ENCODE measurements at places on chromosomes 3 and 15.
A peak's percentile ranks its signal among the peaks of the same experiment; 100 is the strongest.

DNA sequence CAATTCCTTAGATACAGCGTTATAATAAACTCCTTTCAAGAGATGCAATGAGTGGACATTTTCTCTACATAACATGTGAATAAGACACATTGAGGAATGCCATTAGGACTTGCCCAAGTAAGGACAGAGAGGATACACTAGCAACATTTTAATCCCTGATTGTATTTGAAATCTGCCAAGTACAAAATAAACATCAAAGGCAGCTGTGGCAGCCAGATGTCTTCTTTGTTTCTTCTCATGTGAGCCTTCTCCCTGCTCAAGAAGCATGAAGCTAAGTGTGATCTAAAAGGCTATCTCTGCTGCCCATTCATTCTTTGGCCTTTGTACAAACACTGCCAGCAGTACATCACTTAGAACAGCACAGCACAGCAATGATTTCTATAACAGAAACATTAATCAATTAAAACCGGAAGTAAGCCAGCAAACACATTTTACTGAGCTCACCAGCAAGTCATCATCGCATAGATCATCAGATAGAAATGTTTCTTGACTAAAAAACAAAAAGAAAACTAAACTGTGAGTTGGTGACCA, 364.0 kb downstream of the CNTN6 start:
- no peak for DNase-seq
- no peak overlapping the region for H3K27ac ChIP-seq
- H3K27me3 ChIP-seq = no peaks in the 10 kb centered on the region

DNA sequence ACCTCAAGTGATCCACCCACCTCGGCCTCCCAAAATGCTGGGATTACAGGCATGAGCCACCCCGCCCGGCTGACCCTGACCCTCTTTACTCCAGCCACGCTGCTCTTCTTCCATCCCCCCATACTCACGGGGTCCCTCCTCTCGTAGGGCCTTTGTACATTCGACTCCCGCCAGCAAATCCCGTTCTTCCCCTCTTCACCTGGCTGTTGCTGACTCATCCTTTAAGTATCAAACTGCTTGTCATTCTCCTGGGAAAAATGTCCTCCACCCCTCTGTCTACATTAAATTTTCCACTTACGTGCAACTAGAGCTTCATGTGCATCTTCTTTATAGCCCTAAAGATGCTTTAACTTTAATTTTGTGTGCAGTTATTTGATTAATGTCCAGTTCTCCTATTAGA, 203.1 kb downstream of the OPA1 start:
- no peaks in the 10 kb centered on the region for H3K36me3 ChIP-seq
- H3K27me3 ChIP-seq = no peaks in the 10 kb centered on the region
- no peak overlapping the region for H3K27ac ChIP-seq
- no peak for DNase-seq
- H3K4me3 ChIP-seq = no peak overlapping the region

DNA sequence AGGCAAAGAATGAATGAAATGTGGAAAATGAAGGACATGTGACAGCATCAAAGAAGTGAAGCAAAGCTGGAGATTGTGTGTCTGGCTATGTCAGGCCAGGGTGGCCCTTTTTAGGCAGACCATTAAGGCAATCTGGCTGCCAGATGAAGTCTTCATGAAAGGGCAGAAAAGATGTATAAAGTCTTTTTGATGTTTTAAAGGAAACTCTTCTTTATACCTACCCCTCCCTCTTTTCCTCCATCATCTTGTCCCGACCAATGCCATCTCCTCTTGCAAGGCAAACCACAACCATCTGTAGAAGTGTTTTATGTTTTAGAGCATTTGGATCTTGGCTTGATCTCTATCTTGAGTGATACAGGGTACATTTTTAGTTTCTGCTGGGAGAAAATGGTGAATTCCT, 259.2 kb downstream of the LSAMP start:
- no peaks in the 10 kb centered on the region for H3K4me1 ChIP-seq
- DNase-seq = no peak
- no peaks in the 10 kb centered on the region for H3K27me3 ChIP-seq

DNA sequence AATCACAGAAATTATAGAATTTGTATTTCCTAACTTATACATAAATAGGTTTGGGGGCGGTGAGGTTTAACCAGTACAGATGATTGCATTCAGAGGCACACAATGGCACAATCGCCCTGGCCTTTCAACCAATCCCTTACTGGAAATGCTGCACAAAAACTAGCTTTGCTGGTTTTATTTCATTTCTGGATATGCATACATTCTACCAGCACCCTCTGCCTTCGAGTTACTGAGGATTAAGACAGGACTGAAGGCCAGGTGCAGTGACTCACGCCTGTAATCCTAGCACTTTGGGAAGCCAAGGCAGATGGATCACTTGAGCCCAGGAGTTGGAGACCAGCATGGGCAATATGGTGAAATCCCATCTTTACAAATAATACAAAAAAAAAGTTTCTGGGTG, 336.1 kb downstream of the ARRDC4 start:
- no peaks in the 10 kb centered on the region for H3K4me1 ChIP-seq
- no peak for DNase-seq
- no peak overlapping the region for H3K4me3 ChIP-seq
- peaks cover 2% of the 10 kb centered on the region for H3K27me3 ChIP-seq
- no peaks in the 10 kb centered on the region for H3K36me3 ChIP-seq

- no peaks in the 10 kb centered on the region for H3K27me3 ChIP-seq
- H3K4me1 ChIP-seq = peaks cover 8% of the 10 kb centered on the region
- DNase-seq = peak; percentile 33
- no peaks in the 10 kb centered on the region for H3K36me3 ChIP-seq
- no peak overlapping the region for H3K4me3 ChIP-seq
- peak overlapping the region; percentile 14 for H3K27ac ChIP-seq
These were observed 67.4 kb downstream of the XXYLT1 start for GRCh38 chr3:195203606-195204005.

DNA sequence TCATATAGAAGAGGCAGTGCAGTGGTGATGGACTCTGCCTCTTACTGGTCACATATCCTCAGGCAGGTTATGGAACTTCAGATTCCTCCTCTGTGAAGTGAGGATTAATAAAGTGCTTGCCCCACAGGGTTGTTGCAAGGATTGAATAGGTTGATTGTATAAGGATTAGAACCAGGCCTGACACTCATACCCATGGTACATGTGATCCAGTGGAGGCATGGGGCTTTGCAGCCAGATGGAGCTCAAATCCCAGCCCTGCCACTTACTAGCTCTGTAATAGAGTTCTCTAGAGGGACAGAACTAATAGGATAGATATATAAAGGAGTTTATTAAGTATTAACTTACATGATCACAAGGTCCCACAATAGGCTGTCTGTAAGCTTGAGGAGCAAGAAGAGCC, 184.6 kb upstream of the EIF1B start:
- no peak for DNase-seq
- no peaks in the 10 kb centered on the region for H3K4me1 ChIP-seq
- H3K36me3 ChIP-seq = no peaks in the 10 kb centered on the region
- no peak overlapping the region for H3K27ac ChIP-seq
- H3K27me3 ChIP-seq = no peaks in the 10 kb centered on the region
- H3K4me3 ChIP-seq = no peak overlapping the region

DNA sequence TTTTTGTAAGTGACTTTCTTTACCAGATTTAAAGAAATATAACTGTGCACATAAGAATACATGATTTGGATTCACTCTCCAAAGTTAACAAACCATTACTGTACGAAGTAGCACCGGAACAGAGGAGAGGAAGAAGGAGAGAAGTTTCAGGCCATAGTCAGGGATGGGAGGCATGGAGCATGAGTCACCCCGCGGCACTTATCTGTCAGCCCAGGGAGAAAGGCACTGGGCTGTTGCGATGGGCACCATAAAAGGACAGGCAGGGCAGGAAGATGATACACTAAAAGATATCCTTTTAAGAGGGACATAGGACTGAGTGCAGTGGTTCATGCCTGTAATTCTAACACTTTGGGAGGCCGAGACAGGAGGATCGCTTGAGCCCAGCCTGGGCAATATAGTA, 37.0 kb downstream of the TTC23 start:
- peak; percentile 53 for DNase-seq
- H3K4me1 ChIP-seq = no peaks in the 10 kb centered on the region
- H3K27ac ChIP-seq = no peak overlapping the region
- H3K36me3 ChIP-seq = no peaks in the 10 kb centered on the region
- H3K27me3 ChIP-seq = no peaks in the 10 kb centered on the region

GRCh38 chr15:47184908-47185801, 532.1 kb upstream of the SEMA6D start:
- no peak overlapping the region for H3K27ac ChIP-seq
- DNase-seq = peak; percentile 46
- H3K4me3 ChIP-seq = peak overlapping the region; percentile 47
- H3K36me3 ChIP-seq = no peaks in the 10 kb centered on the region
- H3K27me3 ChIP-seq = peaks cover 13% of the 10 kb centered on the region

- H3K27ac ChIP-seq = no peak overlapping the region
- H3K27me3 ChIP-seq = no peaks in the 10 kb centered on the region
These were observed 22.6 kb downstream of the SFMBT1 start for GRCh38 chr3:53023072-53023823.

- H3K27ac ChIP-seq = no peak overlapping the region
- H3K4me1 ChIP-seq = no peaks in the 10 kb centered on the region
- H3K36me3 ChIP-seq = no peaks in the 10 kb centered on the region
- no peak for DNase-seq
- H3K4me3 ChIP-seq = no peak overlapping the region
These were observed 166.1 kb downstream of the GABRG3 start for GRCh38 chr15:27137127-27137526.

DNA sequence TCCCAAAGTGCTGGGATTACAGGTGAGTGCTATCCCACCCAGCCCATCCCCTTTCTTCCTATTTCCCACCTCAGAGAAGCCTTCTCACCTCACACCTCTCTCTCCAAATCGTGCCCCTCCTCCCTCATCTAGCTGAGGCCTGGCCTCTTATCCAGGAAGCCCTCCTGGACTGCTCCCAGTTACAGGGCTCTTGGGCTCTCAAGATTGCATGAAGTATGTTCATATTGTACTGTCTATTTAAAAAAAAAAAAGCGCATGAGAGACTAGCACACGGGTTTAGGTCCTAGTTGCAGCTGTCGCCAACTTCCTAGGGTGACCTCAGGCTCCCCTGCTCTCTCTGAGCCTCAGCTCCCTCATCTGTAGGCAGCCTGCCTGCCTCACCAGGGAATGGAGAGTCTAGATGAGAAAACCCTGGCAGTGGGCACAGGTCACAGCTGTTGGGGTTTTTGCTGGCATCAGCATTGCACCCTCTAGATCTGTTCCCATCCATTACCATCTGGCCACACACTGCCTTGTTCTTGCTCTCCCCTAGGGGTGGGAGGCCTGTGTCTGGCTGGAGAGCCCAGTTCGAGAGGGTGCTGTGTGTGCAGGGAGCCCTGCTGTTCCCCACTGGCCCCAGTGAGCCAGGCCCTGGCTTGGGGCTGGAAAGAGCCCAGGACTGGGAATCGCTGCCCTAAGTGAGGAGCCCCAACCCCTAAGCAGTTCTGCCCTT, 24.2 kb upstream of the C15orf39 start:
- no peaks in the 10 kb centered on the region for H3K27me3 ChIP-seq
- H3K36me3 ChIP-seq = no peaks in the 10 kb centered on the region
- H3K4me1 ChIP-seq = peaks cover 1% of the 10 kb centered on the region
- no peak for DNase-seq
- H3K4me3 ChIP-seq = no peak overlapping the region

- no peak overlapping the region for H3K4me3 ChIP-seq
- H3K27ac ChIP-seq = no peak overlapping the region
- no peaks in the 10 kb centered on the region for H3K27me3 ChIP-seq
- H3K4me1 ChIP-seq = no peaks in the 10 kb centered on the region
- no peaks in the 10 kb centered on the region for H3K36me3 ChIP-seq
These were observed 13.4 kb upstream of the RAD18 start for GRCh38 chr3:8976540-8977182.

DNA sequence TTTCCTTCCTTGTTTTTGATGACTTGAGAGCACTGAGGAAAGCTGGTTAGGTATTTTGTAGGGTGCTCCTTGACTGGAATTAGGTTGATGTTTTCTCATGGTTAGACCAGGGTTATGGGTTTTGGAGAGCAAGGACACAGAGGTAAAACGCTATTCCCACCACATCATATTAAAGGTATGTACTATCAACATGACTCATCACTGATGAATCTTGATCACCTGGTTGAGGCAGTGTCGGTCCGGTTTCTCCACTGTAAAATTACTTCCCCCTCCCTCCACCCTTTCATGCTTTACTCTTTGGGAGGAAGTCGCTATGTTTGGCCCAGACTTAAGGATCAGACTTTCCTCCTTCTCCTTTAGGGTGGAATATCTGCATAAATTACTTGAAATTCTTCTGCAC, 201.6 kb downstream of the EDEM1 start:
- peak; percentile 68 for DNase-seq
- no peaks in the 10 kb centered on the region for H3K36me3 ChIP-seq
- H3K27me3 ChIP-seq = no peaks in the 10 kb centered on the region
- H3K4me3 ChIP-seq = no peak overlapping the region

GRCh38 chr3:64048631-64049061, 25.4 kb upstream of the PSMD6 start:
- H3K4me1 ChIP-seq = peaks cover 9% of the 10 kb centered on the region
- H3K27ac ChIP-seq = no peak overlapping the region
- H3K36me3 ChIP-seq = no peaks in the 10 kb centered on the region
- H3K27me3 ChIP-seq = no peaks in the 10 kb centered on the region

DNA sequence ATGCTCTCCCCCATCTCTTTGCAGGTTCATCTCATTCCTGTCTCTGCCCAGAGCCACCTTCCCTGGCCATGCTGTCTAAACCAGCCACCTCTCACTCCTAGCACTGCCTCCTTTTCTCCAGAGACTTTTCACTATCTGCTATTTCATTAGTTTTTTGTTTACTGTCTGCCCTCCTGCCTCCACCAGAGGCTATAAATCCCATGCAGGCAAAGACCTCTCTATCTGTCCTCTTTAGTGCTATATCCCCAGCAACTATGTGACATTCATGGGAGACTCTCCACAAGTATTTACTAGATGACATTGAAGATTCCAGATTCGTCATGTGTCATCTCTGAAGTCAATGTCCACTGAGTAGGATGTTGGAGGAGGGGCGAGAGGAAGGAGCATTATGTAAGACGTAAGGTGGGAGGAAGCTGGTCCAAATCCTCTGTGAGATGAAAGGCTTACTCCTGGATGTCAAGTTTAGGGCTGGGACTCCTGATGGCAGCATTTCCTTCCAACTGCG, 3.4 kb upstream of the FAM43A start:
- H3K36me3 ChIP-seq = no peaks in the 10 kb centered on the region
- H3K4me1 ChIP-seq = peaks cover 2% of the 10 kb centered on the region
- H3K4me3 ChIP-seq = no peak overlapping the region
- H3K27me3 ChIP-seq = peaks cover 4% of the 10 kb centered on the region
- no peak for DNase-seq
- no peak overlapping the region for H3K27ac ChIP-seq

GRCh38 chr3:30977592-30977991, 83.1 kb upstream of the GADL1 start:
- no peak overlapping the region for H3K27ac ChIP-seq
- DNase-seq = no peak
- H3K4me3 ChIP-seq = no peak overlapping the region
- no peaks in the 10 kb centered on the region for H3K27me3 ChIP-seq
- peaks cover 5% of the 10 kb centered on the region for H3K4me1 ChIP-seq

GRCh38 chr3:150216041-150216811, 191.9 kb upstream of the TSC22D2 start:
- peaks cover 15% of the 10 kb centered on the region for H3K4me1 ChIP-seq
- peak overlapping the region; percentile 4 for H3K27ac ChIP-seq
- H3K36me3 ChIP-seq = no peaks in the 10 kb centered on the region
- no peak overlapping the region for H3K4me3 ChIP-seq
